ENCODE measurements at places on chromosomes 2 and 18.

DNA sequence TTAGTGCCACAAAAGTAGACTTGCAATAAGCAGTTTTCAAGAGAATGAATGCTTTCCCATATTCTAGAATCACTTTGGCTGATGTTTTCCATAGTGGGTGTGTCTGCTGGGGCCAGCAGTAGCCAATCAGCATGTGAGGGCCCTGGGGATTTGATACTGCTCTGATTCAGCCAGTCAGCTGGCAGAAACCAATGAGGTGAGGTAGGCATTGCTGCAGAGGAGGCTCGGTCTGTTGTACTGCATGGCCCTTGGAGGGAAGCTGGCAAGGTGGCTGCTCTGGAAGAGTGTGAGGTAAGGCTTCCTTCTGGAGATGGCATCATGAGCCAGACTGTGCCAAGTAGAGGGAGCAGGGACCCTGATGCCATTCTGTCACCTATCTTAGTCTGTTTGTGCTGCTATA, 22.7 kb downstream of the TMEM87B start:
- DNase-seq: no peak

- no peak for DNase-seq
These were observed 435.6 kb upstream of the GYPC start for GRCh38 chr2:126220331-126220730.

- DNase-seq: no peak
These were observed 100.4 kb upstream of the SMAD2 start for GRCh38 chr18:48030616-48031480.

DNA sequence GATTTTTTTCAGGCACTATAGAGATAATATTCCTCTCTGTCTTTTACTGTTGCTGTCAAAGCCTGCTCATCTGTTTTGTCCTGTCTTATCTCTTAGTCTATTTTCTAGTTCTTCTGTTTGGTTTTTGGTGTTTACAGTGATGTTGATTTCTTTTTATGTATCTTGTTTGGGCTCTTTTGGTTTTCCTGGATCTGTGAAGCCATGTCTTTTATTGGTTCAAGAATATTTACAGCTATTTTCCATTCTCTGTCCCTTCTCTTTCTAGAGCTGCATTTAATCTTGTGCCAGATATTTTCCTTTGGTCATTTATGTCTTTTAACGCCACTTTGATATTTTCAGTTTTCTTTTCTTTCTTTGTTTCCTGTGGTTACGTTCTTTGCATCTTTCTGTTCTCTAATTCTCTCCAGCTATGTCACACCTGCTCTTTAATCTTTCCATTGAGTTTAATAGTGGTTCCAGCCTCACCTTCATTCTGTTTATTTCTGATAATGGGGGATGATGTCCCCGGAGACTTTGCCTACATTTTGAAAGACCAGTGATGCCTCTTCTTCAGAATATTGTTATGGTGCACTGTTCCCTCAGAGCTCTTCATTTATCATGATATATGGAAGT, 32.0 kb downstream of the SMCHD1 start:
- DNase-seq: no peak

GRCh38 chr2:218125626-218126080, at the start of gene CXCR2:
CXCR2 (plus strand) TSS chr2:218126028; CDS start chr2:218134802, 8,774 bp downstream.
- DNase-seq: peak; percentile 43
